Ovary (tissue), 10 donors: ENCODE measurements at places on chromosomes 7 and 10.
A peak's percentile ranks its signal among the peaks of the same experiment; 100 is the strongest.

GRCh38 chr7:73526896-73527821 lies 5.1 kb upstream of the BAZ1B start:
- DNase-seq, result no peak

- peak; percentile 72 for DNase-seq
Observed at GRCh38 chr7:30285067-30285535, 704 bp downstream of the ZNRF2 start.

GRCh38 chr7:95716357-95717122 lies 55.8 kb upstream of the DYNC1I1 start:
- no peak for DNase-seq

- DNase-seq, result no peak
Observed at GRCh38 chr7:70577078-70577477, 554.9 kb upstream of the GALNT17 start.

DNA sequence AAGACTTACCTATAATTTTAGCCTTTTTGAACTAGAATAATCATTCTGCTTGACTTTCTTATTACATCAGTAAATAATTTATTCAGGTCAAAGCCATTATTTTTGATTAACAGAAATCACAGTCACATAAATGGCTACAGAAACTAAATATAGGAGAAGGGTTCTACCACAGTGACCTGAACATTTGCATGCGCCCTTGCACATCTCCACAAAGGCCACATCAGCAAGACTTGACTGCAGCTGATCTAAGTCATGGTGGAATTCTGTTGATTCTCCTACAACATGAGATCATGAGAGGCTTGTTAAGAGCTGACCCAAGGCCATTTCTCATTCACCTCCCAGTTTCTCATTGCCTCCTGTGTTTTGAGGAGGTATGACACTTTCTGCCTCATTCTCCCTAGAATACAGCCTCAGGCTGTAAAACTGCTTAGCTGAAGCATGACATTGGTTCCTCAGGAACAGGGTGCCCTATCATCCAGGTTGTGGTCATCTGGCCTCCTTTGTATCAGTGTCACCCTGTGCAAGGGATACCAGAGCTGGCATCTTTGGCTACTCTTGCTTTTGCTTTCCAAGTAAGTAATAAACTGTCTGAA lies 6.7 kb upstream of the IMMP2L start:
- no peak for DNase-seq

GRCh38 chr10:99799613-99800012 lies 17.2 kb downstream of the ABCC2 start:
- DNase-seq, result no peak

DNA sequence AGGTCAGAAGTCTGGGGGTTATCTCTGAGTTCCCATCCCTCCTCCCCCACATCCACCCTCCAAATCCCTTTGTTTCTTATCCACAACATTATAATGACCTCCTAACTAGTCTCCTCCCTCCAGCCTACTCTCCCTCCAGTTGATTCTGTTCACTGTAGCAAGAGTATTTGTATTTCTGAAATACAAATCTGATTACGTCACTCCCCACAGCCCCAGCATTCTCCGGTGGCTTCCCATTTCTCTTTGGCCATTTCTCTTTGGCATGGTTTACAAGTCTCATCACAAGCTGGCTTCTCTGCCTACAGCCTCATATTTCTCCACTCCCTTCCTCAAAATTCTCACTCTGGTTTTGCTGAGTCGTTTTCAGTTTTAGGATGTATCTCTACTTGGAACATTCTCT lies 24.6 kb upstream of the MRPS33 start:
- DNase-seq, result no peak

DNA sequence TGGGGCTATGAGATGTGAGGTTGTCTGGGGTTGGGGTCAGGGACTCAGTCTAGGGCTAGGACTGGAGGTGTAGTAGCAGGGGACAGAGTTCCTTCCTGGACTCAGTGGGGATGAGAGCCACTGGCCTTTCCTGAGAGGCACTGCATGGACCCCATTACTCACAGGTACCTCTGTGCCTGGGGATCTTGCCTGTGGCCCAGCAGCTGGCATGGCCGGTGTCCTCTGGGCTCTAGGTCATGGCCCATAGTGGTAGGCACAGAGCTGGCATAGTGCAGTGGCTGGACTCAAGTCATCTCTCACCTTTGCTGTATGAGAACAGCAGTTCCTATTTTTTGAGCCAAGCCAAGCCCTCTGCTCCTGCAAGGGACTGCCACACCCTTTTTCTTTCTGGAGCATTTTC lies 51.9 kb downstream of the NEURL1 start:
- no peak for DNase-seq

DNA sequence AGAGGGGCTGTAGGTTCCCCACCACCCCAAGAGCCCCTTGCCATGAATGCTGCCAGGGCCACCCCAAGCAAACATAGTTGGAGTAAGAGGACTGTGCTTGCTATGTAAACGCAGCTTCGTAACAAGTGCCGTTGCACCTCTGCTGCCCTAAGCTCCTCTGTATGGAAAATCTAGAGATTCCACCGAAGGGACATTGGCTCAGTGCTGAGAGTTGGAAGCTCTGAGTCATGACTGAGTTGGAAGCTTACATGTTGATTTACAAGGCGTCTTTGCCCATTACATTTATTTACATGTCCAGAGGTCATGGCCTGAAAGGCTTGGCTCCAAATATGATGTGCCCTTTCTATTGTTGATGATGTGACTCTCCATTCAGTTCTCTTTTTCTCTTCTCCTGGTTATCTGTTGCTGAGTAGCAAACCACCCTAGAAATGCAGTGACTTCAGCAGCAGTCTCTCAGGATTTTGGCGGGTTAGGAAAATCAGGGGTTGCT lies 233.1 kb upstream of the TCF7L2 start:
- DNase-seq, result no peak

DNA sequence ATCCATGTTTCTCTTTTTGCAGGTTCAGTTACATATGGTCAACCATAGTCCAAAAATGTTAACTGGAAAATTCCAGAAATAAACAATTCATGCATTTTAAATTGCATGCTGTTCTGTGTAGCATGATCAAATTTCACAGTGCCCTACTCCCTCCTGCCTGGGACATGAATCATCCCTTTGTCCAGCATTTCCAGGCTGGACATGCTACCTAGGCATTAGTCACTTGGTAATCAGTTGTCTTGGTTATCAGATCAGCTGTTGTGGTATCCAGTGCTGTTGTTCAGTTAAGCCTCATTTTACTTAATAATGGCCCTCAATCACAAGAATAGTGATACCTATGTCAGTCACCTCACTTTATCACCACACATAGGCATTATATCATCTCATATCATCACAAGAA lies 7.3 kb upstream of the PNLIP start:
- DNase-seq, result no peak

- no peak for DNase-seq
Observed at GRCh38 chr7:127396184-127396583, 3.7 kb upstream of the ZNF800 start.

DNA sequence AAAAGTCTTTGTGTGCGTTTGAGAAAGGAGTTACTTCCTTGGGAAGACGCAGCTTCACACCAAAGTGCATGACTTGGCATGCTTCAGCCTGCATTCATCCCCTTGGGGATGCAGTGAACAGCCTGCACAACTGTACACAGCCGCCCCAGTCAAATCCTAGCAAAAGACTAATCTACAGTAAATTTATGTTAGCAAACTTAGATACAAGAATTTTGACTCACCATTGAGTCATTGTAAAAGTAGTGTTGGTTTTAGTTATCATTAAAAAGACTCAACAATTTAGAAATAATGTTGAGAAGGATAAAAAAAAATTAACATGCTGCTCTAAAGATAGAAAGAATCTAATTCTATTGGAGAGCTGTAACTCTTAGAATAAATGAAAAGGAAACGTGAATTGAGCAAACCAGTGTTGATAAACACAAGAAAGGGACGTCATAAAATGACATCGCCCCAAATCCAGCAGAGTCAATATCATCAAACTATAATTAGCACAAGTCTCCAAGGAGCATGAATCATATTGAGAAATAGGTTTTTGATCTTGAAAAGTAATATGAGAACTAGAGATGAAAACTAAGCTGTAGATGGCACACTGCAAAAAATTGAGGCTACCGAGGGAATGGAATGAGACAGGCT lies 11.9 kb upstream of the OPTN start:
- DNase-seq, result no peak

GRCh38 chr7:39221901-39222300 lies 244.2 kb downstream of the POU6F2 start:
- no peak for DNase-seq

DNA sequence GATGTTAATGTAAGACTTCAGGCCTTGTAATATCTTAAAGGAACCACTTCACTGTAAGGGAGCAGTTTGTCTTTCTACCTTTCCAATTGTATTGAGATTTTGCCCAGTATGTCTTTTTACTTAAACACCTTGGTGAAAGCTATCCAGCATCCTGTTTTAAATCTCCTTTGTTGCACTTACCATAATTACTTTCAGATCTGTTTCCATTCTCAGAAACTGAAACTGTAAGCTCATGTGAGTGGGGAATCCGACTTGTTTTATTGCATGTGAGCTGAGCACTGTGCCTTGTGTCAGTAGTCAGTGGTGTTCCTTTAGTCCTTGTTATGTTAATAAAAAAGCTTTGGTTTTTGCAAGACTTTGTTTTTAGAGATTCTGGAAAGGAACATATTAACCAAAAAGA lies 42.2 kb downstream of the BMPR1A start:
- DNase-seq, result no peak

DNA sequence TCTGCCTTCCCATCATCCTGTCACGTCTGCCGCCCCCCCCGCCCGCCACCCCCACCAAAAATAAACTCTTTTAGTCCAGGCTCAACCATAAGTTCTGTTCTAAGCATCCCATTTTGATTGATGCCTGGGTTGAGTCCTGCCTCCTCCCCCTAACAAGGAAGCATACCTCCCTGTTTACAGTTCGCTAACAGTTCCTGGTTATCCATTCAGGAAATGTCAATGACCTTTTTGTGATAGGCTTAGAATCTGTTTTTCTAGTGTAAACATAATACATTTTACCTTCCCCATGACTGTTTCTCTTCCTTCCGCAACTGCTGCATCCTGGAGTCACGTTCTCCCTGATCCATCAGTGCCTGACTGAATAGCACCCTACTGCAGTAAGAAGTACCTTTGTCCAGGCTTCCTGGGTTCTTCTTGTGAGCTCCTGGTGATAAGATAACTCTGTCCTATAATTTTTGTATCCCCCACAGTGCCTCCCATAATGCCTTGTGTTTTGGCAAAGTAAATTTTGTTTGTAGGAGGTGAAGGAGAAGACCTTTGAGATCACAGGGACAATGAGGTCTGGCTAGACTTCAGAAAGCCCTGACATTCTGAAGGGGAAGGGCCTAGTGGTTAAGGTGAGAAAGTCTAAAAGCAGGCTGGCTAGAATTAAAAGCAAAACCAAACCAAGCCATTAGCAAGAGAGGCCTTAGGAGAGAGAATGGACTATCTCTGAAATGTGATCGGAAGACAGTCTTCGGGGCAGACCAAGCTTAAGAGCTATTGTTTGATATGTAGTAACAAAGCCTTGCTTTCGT lies 7.3 kb downstream of the AGFG2 start:
- peak; percentile 41 for DNase-seq

- no peak for DNase-seq
Observed at GRCh38 chr7:127888411-127888810, 142.8 kb downstream of the LRRC4 start.

- DNase-seq, result no peak
Observed at GRCh38 chr10:24711465-24711864, 12.2 kb downstream of the ARHGAP21 start.

DNA sequence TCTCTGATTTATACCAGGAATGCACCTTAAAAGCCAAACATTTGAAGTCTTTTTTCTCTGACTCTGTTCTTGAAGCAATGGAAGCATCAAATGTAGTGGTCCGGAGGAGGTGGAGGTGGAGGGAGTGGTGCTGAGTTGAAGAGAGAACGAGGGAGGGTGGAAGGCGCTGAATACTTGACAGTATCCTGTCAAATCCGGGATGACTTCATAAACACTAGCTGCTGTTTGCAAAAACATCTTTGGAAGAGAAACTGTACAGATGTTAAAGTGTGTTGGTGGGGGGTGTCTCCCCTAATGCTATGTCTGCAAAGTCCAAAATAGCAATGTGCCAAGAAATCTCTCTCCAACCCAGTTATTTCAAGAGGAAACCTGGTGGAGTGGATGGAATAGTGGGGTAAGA lies 328.5 kb upstream of the AUTS2 start:
- no peak for DNase-seq

DNA sequence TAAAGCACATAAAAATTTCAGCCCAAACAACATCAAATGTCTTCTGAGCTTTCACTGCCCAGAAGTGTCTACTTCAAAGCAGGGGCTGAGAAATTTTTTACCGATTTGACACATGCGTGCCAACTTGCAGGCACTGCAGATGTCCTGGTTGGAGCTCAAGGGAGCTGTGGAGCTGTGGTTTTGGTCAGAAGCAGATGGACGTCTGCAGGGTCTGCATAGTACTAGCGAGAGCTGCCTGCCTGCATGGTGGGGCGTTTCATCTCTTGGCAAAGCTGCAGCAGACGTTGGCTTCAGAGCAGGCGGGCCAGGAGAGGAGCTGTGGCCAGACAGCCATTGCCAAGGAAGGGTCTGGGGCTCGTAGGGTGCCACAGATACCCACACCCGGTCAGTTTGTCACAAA lies 296.7 kb downstream of the GLRX3 start:
- no peak for DNase-seq

GRCh38 chr7:69208848-69209247 lies 389.4 kb upstream of the AUTS2 start:
- no peak for DNase-seq

DNA sequence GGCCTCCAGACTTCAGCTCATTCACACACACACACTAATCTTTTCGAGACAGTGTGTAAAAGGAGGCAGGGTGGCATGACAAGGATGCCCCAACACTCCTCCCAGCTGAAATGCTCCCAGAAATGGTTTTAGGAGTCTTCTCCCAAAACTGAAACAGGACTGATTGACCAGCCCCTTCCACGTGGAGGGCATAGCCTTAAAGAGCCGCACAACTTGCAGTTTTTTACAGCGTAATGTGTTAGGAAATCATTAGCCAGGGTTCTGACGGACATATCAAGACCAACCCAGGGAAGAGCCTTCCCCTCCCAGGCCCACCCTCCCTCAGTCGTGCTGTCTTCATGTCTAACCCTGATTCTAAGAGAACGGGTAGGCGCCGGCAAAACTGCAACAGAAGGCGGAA lies 224.6 kb downstream of the TNS3 start:
- DNase-seq, result no peak
